ENCODE measurements at places on chromosomes 6 and 20.

- no peak for DNase-seq
Measured at GRCh38 chr6:131290955-131291354, 155.7 kb downstream of the AKAP7 start.

DNA sequence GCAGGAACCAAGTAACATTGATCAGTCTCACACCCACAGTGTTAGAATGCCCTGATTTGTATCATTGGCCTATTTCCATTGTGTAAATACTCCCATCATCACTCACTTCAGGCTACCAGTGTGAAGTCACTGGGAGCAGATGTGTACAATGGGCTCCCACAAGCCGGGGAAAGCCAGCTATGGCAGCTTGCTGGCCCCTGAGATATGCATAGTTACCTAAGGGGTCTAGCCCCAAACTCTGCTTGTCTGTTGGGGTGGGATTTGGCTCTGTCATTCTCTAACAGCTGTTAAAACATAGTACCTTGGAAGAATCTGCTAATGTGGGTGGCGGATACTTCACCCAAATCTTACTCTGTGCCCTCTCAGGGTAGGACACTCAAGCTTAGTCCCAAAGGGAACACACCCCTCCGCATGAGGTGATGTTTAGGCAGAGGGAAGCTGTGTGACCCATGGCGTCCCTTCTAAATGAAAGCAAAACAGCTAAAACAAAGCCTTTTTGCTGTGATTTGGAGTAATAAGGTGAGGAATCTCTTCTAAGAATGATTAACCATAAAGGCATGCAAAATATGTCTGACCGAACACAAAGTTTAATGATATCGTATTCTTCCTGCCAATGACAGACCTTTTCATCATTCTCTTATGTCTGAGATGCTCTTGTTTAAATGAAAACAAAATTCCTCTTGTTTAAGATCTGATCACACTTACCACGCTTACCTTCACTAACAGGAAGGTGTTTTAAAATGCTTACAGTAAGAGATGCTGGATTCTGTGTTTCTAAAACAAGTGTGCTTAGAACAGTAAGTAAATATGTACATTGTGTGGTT is 45.9 kb upstream of the PXDC1 start:
- no peak for DNase-seq

- peak; percentile 11 for DNase-seq
Measured at GRCh38 chr20:33812908-33813462, 1.8 kb downstream of the CHMP4B start.

DNA sequence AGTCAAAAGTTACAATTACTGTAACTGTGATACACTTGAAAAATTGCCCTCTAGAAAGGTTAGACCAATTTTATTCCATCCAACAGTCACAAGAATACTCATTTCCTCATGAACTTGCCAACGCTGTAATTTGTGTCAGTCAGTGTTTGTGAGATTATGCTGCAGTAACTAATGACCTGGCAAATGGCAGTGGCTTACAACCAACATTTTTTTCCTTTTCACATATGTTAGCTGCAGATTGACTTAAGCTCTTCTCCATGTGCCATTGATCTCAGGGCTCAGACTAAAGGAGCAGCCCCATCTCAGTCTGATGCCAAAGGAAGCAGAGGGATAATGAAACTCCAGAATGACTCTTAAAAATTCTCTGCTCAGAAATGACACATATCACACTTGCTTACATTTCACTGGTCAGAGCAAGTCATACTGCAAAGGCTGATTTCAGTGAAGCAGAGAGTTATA is 92.3 kb upstream of the ELOVL5 start:
- no peak for DNase-seq

DNA sequence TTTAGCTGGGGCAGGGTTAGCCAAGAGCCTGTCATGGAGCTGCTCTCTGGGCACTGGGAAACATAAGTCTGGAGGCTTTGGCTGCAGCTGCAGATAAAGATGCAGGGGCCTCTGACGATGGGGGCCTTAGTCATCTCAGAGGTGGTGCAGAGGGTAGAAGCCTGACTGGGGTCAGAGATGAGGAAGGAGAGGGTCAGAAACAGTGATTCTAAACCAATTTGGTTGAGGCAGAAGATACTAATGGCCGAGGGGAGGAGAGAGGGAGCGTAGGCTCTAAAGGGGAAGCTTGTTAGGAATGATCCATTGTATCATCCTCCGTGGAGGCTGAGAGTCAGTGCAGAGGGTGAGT is 33.8 kb downstream of the PLEKHG1 start:
- DNase-seq, result no peak

- no peak for DNase-seq
Measured at GRCh38 chr6:84967389-84967788, 203.0 kb upstream of the TBX18 start.

GRCh38 chr20:53181866-53182376 is 209.8 kb downstream of the TSHZ2 start:
- no peak for DNase-seq

GRCh38 chr20:48645666-48646065 is 182.1 kb downstream of the PREX1 start:
- no peak for DNase-seq

DNA sequence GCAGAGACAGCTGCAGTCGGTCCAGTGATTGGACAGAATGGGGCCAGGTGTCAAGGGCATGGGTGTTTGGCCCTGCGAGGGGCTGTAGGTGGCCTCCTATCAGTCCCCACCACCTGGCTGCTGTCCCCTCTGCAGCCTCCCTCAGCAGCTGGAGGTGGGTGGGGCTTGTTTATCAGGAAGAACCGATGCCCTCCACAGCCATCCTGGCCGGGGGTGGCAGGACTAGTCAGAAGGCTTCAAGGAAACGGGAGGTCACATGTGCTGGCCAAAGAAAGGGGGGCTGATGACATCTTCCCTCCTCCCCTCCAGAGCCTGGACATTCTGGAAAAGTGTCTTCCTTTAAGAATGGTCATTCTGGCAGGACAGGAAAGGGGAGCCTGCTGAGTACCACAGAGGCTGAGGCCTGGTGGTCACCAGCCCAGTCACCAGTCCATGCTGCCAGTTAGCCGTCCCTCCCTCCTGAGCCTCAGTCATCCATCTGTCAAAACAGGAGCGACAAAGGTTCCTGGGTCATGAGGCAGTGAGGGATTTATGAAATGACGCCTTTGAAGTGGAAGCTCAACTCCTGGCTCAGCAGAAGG is 4.1 kb downstream of the FAM210B start:
- DNase-seq, result no peak

DNA sequence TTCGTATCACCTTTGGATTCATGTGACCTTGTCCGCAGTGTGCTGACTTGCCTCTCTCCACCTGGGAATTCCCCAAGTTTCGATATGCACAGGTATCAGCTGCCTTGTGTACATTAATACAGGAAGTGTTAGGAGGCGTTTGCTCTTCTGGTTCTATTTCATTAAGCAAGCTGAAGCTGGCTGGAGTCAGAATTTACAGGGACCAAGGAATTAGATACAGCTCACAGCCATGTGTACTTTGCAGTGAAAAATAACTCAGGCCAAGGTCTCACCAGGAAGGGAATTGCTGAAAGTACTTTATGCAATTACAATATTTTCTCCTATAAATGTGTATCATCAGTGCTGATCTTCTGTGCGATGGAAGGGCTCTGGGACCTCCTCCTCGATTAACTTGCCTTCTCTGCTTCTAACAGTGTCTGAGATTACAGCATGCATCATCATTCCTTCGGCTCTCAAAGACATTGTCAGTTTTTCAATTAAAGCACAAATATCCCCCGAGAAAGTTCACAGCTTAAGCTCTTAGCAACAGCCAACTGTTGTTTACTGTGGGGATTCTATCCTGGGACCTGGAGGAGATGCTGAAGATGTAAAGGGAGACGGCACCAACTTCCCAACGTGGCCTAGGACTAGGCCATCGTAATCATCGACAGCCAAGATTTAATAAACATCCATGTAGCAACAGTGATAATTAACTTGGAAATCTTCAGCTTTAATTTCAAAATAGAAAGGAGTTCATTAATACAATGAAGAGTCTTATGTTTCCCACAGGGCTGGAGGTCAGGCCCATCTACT is 13.8 kb upstream of the TIAM2 start:
- no peak for DNase-seq

- DNase-seq, result no peak
Measured at GRCh38 chr6:75114806-75115205, 91.0 kb downstream of the COL12A1 start.

DNA sequence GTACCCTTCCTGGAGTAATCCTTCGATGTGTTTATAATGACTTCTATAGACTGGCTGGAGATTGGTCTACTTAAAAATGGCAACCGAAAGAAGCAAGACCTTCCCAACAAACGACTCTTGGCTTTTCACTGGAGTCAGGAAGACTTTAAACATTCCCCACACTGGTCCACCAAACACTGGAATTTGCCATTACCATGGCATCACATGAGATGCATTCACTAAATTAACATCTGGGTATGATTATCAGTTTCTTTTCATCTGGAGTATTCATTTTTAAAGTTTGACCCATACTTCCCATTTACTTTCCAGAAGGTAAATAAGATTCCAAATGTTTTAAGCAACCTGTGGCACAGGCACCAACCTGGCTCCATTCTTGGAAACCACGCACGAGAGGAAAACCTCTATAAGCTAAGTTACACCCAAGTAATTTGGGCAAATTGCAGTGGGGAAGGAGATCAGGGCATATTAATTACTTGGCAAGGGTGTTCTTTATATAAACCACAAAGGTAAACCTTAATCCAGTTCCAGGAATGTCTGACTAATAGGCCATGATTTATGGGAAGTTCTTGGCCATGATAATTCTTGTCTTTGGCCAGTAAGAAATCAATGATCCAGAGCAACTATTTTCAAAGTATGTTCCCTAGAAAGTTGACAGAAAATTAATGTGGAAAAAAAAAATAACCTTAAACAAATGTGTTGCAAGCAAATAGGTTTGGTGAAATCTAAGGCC is 190.0 kb upstream of the COL21A1 start:
- no peak for DNase-seq

GRCh38 chr6:101824551-101825345 is 431.2 kb downstream of the GRIK2 start:
- DNase-seq, result no peak

GRCh38 chr6:170175644-170176135 is 115.2 kb downstream of the DLL1 start:
- no peak for DNase-seq

DNA sequence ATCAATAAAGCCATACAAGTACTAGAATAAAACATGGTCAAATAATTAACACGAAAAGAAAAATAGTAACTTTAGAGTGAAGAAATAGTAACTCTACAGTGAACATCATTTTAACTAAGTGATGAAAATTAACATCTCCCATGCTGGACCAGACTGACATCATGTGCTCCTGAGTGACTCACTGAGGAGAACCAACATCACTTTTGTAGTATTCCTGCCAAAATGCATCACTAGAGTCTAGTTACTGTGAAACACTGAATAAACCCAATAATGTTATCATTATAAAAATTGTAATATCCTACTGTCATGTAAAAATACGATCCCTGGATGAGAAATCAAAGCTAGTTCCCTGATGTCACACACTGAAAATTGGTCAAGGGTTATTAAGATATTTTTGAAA is 361.3 kb downstream of the CD109 start:
- no peak for DNase-seq

DNA sequence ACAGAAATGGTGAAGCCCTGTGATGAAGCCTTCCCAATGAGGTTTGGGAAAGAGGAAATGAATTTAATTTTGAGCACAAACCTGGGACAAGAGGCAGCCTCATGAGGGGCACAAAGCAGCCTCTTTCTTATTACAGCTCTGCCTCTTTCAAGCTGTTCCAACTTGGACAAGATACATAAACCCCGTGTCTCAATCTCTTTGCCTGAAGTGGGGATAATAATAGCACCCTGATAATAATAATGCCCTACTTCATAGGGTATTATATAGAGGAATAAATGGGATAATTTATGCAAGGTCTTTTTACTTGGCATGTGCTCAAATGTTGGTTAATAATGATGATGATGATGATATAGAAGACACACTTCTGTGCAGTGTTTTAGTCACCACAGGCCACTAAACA is 91.1 kb upstream of the PLN start:
- no peak for DNase-seq

GRCh38 chr6:32436995-32437836 is 2.5 kb upstream of the HLA-DRA start:
- DNase-seq, result peak; percentile 54

DNA sequence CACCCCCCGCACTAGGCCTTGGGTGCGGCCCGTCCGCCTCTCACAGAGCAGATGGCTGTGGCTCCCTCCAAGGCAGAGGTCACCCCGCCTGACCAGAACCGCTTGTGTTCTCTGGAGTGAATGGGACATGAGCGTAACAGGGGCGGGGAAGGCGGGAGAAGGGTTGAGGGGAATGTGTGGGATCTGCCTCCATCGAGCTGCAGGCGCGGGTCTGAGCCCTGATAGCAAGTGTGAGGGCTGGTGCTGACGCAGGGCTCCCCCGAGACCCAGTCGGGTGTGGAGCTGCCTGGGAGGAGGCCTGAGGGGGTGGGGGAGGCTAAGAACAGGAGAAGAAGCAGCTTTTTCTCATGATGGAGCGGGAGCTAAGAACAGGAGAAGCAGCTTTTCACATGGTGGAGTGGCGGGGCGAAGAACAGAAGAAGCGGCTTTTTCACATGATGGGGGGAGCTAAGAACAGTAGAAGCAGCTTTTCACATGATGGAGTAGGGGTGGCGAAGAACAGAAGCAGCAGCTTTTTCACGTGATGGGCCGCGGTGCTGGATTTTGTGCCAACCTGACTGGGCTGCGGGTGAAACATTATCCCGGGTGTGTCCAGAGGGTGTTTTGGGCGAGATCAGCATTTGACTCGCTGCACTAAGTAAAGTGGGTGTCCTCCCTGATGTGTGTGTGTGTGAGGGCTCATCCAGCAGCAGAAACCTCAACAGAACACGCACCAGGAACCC is 169.3 kb downstream of the TTLL2 start:
- DNase-seq, result no peak
